ENCODE measurements at places on chromosomes 7 and 10. TPM values are rescaled to one million over a fixed set of nuclear protein-coding genes. Genes with fewer than 3 reads are reported as not detected.

- DNase-seq = no peak
Observed at GRCh38 chr10:88100281-88100680, 236.9 kb downstream of the PTEN start.

DNA sequence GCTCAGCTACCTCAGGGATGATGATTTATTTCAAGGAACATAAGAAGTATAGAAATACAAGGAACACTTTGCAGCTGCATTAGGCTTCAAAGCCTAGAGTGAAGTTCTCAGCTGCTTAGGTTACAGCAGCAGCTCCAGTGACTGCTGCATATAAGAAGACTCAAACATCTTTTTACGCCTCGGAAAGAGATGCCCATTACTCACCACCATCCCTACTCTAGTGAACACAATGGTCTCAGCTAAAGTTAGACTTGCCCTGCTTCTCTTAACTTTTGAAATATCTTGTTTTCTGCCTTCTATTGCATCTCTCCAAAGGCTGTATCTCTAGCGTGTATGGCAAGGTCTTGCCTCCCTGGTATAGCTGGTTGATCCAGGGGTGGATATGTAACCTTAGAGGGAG, 356.0 kb downstream of the PHF14 start:
- no peak for DNase-seq

- no peak for DNase-seq
Observed at GRCh38 chr10:103125323-103126267, 67.5 kb downstream of the NT5C2 start.

HKDC1 gene
- polyA plus RNA-seq = not detected

WIPF3 gene
- 1.1 TPM for polyA plus RNA-seq

- no peak for DNase-seq
Observed at GRCh38 chr7:36961693-36962092, 237.4 kb upstream of the AOAH start.

DNA sequence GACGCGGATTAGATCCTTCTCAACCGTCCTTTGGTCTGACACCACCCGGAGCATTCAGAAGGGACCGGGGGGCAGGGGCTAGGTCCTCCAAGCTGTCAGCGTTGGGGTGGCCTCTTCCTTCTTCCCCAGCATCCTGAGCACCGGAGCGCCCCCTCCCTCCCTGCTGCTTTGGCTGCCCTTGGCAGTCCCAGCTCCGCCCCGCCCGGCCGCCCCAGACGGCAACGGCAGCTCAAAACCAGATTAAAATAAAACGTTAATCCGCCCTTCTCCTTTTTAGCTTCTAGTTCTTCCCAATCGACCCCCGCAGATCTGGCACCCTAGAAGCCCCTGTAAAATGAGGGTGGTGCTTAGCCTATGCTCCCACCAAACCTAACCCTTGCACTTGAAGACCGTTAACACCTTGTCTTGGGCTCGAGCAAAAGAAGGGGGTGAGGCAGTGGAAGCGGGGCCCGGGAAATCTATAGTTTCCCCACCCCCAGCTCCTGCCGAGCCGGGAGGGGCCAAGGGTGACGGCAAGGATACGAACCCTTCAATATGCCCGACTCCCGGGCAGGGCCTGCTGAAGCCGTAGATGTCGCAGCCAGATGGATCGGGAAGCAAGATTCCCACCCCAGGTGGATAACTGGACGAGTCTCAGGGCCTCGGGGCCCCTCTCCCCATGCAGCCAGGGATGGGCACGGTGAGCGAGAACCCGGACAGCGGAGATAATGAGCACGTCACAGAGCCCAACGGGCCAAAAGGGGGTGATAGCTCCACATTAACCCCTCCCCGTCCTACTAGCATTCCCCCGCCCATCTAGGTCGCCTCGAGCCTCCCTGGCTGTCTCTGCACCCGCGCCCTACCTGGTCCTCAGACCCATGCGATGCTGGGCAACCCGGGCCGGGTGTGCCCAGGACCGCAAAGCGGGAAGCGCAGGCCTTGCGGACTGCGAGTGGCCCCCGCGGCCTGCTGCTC, 169.7 kb downstream of the NRF1 start:
- DNase-seq = no peak

DNA sequence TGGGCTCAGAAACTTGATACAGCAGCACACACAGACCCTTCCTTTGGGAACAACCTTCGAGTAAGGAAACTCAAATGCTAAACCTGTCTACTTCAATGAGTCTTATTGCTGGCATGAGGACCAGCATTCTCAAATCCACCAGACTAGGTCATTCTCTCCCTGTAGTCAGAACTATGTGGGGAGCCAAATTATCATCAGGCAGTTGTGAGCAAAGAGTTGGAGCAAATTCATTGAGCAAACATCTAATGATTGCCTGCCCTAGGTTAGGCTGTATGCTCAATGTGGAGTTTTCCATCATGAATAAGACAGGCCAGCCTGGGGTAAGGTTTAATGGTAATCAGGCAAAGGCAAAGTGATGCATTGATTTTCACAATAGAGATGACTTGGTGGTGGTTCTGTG, 3.6 kb downstream of the EPDR1 start:
- no peak for DNase-seq

GRCh38 chr10:92142949-92143348, 147.9 kb downstream of the CPEB3 start:
- DNase-seq = no peak

GRCh38 chr7:69674701-69675182, 76.5 kb downstream of the AUTS2 start:
- DNase-seq = no peak

GRCh38 chr7:132453826-132454225, 122.4 kb downstream of the PLXNA4 start:
- no peak for DNase-seq

DNA sequence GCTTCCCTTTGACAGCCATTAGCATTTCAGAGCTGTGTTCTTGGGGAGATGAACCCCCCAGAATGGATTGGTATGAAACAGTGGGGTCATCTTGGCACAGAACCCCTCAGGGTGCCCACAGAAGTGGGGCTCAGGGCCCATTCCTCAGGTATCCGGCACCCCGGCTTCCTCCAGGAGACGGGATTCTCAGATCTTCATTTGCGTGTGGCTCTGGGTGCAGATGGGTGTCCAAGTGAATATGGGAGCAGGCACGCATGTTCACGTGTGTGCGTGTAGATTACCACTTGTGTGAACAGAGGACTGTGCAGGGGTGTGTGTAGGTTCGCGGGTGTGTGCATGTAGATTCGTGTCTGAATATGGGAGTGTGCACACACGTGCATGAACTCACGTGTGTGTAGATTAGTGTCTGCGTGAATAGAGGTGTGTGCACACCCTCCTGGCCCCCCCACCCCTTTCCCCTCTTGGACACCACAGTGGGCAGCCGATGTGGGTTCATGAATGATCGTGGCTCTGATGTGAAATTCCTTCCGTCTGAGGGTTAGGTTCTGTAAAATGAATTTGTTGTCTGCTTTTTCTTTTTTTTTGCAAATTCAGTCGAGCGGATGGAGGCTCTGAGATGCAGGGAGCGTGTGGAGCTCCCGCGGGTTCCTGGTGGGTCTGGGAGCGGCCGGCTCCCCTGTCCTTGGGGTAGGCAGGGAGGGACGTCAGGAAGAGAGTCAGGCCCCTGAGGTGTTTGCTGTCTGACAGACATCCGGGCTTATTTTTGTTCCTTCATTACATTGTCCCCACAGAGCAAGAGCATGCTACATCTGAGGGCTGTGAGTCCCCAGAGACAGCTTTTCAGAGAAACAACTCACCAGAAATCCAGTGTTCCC, 7.4 kb downstream of the ELFN1 start:
- no peak for DNase-seq

- no peak for DNase-seq
Observed at GRCh38 chr10:124572751-124573150, 111.1 kb downstream of the LHPP start.

- DNase-seq = no peak
Observed at GRCh38 chr10:8315619-8316021, 261.1 kb downstream of the GATA3 start.

CNTNAP2 gene
- polyA plus RNA-seq = 0.07 TPM

- no peak for DNase-seq
Observed at GRCh38 chr10:120719333-120719732, 131.8 kb upstream of the WDR11 start.

ZNF727 gene
- polyA plus RNA-seq = 0.29 TPM

INHBA gene
- polyA plus RNA-seq = 2.7 TPM

- no peak for DNase-seq
Observed at GRCh38 chr7:45708046-45708950, 134.1 kb downstream of the ADCY1 start.

DNA sequence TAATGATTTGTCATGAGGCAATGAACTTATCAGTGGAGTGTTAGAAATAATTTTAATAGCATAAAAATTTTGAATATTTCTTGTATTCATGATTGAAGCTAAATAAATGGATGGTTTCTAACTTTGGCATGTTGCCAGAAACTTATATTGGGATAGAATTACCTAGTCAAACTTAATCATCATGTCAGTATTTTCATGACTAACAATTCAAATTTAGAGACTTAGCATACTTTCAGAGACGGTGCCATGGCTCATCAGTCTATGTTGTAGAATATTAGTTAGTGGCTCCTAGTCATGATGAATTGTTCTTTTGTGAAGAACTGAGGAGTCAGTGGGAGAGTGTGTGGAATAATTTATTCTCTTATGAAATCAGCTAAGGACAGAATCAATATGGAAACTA, 599.6 kb upstream of the POT1 start:
- no peak for DNase-seq
